ENCODE measurements at places on chromosomes 3 and 15.

DNA sequence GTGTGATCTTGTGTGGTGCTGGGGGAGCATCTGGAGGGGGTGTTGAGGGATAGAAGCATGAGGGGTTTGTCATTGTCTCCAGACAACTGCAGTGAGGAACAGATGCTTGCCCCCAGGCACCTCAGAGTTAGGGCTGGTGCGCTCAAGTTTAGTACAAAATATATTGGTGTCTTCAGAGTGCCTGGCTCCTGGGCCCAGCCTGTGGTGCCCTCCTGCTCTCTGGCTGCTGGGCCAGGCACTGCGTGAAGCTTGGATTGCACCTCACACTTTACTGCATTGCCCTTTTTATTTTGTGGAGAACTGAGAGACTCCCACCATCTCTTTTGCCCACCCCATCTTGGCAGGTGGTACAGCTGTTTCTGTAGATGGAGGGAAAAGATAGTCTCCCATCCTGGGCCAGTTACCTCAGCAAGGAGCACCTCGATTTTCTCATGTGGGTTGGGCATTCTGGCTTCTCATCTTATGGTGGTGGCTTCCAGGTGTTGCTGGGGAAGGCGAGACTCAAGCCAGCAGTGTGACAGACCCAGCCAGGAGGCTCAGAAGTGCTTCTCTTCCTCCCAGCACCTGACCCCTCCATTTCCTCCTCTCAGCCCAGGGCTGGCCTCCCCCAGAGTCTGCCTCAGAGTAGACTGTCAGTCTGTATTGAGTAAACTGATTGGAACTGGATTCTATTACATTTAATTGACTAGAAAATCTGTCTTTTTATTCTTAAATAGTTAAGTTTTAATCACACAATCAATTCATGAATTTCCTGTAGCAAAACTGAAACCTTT, 140.5 kb downstream of the DNAJB8 start:
- no peak for DNase-seq

GRCh38 chr3:146159616-146160320, 1.2 kb downstream of the PLOD2 start:
- no peak for DNase-seq

- DNase-seq = no peak
Measured at GRCh38 chr3:58556001-58556400, 19.0 kb upstream of the ACOX2 start.

DNA sequence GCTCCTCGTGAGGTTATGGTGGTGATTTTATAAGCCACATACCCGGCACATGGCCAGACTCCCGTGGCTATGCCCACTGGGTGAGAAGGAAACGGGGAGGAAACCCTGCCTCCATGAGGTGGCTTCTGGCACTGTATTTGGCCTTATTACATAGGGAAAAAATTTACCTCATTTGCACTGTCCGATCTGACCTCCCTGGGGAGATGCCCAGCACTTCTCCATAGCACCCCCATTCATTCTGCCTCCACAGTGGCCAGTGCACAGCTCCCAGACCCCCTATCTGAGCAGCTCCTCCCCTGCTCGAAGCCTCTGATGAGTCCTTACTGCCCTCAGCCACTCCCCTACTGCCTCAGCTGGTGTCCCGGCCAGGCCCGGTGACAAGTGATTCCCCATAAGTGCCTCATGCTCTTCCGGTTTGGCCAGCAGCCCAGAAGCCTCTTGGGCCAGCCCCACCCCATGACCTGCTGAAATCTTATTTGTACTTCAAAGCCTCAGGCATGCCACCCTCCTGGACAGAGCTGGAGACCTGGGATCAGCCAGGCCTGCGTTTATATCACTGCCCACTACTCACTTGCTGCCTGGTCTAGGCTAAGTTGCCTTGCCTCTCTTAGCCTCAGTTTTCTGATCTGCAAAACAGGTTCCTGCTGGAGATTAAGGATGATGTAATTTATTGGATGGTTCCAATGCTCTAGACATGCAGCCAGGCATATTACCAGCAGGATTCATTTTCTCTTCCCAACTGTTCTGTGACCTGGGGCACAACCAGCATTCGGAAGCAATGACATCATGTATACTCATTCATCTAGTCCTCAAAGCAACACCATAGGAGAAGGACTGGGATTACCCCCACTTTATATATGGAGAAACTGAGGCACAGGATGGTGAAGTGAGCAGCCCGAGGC, 30.6 kb upstream of the SLC6A6 start:
- DNase-seq = no peak
